Left forelimb (tissue), 1 donor: ENCODE measurements at places on chromosomes 1 and 21.

DNA sequence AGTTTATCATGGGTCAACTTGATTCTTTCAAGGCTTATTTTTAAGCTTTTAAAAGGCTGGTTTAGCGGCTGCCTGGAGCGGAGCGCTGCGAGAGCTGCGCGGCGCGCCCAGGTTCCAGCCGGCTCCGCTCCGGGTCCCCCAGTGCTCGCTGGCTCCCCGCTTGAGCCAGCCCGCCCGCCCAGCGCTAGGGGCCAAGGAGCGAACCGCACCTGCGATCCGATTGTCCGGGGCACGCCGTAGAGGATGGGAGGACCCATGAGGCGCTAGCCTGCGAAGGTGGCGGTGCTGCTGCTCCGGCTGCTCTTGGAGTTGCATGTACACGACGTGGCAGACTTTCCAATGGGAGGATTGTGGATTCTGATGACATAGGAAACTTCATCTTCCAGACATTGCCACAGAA is 9.9 kb upstream of the CFHR4 start:
- DNase-seq = no peak

DNA sequence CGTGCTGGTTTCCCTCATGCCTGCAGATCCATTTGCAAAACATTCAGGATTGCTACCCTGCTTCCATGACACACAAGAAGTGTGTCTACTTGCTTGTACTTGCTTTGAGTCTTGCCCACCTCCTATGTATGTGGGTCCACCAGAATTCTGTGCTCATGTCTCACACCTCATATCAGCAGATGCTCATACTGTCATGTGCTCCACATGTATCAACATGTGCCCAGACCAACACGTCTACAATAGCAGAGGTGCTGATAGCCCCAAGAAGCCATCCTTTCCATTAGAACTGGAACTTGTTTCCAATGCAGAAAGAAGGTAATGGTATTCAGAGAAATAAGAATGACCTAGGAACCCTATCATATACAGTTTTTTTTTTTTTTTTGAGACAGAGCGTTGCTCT is 27.9 kb upstream of the MYOC start:
- no peak for DNase-seq

- DNase-seq = no peak
These were observed 380.7 kb downstream of the MATN1 start for GRCh38 chr1:30342535-30343141.

DNA sequence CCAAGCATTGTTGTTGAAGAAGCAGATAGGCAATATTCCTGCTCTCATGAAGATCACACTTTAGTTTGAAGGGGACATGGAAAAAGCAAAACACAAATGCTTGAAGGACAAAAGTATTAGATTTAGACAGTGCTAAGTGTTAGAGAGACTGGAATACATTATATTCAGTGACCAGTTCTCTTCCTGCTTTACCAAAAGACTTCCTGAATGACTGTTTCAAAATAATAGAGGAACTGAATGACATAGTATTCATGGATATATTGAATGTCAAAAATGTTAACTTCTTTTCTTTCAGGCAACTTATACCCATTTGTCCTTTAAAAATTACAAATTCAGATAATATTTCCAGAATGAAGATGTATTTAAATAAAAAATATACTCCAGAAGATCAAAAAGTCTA is 178.0 kb upstream of the IVNS1ABP start:
- DNase-seq = no peak

DNA sequence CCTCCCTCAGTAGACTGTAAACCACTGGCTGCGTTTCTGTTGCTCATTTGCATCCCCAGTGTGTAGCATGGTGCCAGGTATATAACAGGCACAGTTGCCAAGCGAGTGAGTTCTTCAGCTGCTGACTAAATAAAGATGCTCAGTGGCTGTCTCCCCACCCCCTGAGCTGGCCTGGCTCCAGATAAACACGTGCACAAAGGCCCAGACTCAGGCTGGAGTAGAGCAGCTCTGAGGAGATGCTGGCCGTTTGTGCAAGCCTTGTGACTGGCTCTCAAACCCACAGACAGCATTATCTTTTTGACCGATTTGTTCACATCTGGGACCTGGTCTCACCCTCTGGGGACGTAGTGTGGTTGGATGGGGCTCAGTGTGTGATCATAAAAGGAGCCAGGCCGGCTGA is 7.1 kb downstream of the CHRNB2 start:
- no peak for DNase-seq
